NCI-H2029 treated with DMSO at 0.1 percent for 48 hours (cell line): ENCODE measurements at places on chromosomes 12 and 14.

DNA sequence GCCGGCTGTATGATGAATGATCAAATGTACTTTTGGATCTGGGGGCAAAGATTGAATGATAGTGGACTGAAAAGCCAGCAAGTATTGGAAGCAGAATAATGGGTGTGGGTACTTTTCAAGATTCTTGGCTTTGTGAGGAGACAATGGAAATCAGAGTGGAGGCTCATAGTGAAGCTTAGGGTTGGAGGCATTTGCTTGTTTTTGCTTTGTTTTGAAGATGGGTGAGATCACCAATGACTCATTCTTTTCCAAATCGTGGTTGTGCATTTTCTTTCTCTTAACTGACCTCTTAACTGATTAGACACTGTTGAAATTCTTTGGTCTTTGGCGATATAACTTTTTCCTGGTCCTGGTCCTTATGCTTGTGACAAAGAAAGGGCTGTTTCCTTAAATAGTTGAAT lies 54.4 kb downstream of the PELI2 start:
- DNase-seq: no peak

DNA sequence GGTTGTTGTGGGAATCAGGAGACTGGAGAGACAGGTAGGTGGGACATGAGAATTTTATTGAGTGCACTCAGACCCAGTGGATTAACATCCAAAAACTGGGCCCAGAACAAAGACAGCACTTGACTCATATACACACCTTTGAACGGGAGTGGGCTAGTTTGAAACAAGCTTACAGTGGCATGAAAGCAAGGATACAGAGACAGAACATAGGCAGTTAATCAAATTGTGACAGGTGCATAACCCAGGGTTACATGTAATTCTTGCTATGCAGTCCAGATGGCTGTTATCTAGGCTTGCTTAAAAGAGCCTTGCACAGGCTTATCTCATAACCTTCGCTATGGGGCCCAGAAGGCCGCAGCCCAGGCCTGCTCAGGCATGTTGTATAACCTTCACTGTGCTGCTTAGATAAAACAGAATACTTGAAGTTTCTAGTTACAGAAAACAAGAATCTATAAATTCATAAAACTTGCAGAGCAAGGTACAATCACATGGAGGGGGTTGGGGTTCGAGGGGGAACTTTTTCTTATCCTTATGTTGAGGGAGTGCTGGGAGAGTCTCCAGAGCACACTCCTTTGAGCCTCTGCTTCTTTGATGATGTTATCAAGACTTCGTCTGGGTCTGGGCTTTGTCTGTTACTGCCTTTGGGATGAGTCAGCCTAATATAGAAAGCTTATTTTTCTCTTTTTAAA lies 81.7 kb downstream of the TNFAIP2 start:
- no peak for DNase-seq

DNA sequence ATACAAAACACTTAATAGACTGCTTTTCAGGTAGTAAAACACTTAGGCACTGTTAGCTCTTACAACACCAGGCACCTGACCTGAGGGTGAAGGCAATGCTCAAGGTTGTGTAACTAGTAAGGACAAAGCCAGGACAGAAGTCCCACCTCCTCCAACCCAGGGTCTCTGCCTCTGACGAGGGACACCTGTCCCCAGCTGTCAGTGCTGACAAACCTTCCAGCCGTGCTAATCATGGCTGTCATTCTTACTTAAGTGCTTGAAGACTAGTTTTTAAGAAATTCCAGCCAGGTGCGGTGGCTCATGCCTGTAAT lies 62.5 kb upstream of the MAX start:
- DNase-seq: no peak

DNA sequence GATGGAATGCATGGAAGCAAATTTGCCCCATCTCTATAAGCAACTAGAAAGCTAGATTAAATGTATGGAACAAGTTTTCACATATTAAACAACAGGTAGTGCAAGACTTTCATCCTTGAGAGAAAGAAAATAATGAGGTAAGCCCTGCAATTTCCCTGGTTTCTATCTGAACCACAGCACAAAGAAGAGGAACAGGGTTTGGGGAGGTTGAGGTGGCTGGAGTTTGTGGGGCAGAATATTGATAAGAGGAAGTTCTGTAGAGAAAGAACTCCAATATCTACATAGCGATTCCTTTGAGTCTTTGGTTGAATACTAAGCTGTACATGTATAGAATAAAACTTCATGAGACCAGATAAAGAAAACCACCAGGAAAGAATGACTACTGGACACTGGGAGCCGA lies 96.3 kb upstream of the CCND2 start:
- DNase-seq: no peak

- peak; percentile 77 for DNase-seq
Observed at GRCh38 chr12:63151623-63152320, 771 bp upstream of the AVPR1A start.

GRCh38 chr14:91399868-91400640 lies 17.6 kb downstream of the CCDC88C start:
- no peak for DNase-seq

DNA sequence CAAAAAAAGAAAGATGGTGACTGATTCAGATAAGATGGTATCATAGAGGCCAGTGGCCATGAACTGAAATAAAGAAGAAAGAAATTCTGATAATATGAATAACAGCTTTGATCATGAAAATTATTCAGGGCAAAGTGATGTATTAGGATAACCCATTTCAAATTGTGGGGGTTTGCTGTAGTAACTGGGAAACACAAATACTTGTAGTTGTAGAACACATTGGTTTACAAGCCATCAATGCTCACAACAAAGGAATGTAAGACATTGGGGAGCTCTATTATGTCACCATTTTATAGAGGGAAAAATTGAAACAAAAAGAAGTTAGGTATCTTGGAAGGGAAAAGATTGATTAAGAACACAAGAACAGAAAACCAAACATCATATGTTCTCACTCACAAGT lies 140.4 kb upstream of the FRMD6 start:
- DNase-seq: no peak

- DNase-seq: no peak
Observed at GRCh38 chr12:32589165-32589865, 89.8 kb upstream of the DNM1L start.
